Pons (tissue), 1 donor: ENCODE measurements at places on chromosomes 12 and 14.

DNA sequence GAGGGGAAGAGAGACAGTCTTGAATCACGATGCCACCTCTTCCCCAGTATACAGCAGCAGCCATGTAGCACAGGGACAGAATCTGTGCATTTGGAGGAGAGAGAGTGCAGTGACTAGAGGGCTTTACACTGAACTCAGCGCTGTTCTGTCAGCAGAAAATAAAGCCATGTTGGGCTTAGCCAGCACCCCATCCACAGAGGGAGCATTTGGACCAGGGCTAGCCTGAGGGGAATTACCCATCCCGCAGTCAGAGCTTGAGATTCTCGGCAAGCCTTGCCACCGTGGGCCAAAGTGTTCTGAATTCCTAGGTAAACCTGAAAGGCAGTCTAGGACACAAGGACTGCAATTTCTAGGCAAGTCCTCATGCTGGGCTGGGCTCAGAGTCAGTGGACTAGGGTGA, 120.4 kb upstream of the CNOT2 start:
- no peak for DNase-seq

DNA sequence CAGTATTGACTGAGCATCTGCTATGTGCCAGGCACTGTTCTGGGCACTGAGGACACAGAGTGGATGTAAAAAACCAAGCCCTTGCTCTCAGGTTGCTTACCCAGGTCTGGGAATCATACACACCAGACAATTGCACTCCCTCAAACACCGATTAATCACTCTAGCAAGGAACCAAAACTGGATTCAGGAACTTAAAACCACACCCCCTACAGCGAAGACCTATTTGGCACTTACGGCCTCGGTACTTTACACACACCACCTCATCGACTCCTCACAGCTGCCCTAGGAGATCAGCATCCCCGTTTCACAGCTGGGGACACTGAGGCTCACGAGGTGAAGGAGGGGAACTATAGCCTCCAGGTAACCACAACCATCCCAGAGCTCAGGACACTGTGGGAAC, 1.6 kb downstream of the GLTP start:
- DNase-seq: no peak

GRCh38 chr14:99132821-99133635, 139.0 kb downstream of the BCL11B start:
- DNase-seq: no peak

DNA sequence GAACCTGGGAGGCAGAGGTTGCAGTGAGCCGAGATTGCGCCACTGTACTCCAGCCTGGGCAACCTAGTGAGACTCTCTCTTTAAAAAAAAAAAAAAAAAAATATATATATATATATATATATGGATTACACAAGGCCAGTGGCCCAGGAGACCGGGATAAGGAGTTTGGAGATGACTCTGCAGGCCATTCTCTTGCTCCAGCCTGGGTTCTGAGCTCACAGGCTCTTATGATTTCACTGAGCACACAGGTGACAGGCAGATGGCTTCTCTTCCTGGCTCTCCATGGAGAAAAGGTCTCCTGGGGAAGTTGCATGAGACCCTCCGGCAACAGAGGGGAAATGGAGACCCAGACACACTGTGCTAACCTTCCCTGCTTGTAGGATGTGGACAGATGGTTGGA, 98.7 kb upstream of the VASH1 start:
- no peak for DNase-seq

DNA sequence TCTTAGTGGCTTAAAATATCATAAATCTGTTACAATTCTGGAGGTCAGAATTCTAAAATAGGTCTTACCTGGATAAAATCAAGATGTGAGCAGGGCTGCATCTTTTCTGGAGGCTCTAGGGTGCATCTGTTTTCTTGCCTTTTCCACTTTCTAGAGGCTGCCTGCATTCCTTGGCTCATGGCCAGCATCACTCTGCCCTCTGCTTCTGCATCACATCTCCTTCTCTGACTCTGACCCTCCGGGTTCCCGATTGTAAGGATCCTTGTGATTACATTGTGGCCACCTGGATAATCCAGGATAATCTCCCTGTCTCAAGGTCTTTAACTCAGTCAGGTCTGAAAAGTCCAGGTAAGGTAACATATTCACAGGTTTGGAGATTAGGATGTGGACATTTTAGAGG, 11.0 kb upstream of the BMP4 start:
- no peak for DNase-seq

DNA sequence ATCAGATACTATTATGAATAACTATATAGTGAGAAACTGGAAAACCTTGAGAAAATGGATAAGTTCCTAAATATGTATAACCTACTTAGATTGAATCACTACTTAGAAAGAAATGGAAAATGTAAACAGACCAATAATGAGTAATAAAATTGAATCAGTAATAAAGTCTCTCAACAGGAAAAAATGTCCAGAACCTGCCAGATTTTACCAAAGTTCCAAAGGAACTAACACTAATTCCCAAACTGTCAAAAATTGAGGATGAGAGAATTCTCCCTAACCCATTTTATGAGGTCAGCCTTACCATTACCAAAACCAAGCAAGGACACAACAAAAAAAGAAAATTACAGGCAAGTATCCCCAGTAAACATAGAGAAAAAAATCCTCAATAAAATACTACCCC, 272.0 kb downstream of the RPAP3 start:
- DNase-seq: no peak

DNA sequence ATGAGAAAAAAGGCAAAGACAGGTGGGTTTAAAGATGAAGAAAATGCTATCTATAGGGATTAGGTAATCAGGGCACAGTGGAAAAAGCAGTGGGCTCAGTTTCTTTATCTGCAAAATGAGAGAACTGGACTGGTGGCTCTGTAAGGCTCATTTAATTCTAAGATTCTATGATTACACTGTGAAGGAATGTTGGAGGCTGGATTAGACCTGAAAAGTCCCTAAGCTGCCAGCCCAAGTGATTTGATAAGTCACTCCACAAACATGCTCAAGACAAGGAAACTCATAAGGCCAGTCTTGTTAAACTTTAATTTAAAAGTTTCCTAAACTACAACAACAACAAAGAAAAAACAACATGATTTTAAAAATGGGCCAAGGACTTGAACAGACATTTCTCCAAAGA, 75.1 kb downstream of the DCAF5 start:
- DNase-seq: no peak

GRCh38 chr12:66162701-66163100, 7.1 kb downstream of the TMBIM4 start:
- DNase-seq: no peak

DNA sequence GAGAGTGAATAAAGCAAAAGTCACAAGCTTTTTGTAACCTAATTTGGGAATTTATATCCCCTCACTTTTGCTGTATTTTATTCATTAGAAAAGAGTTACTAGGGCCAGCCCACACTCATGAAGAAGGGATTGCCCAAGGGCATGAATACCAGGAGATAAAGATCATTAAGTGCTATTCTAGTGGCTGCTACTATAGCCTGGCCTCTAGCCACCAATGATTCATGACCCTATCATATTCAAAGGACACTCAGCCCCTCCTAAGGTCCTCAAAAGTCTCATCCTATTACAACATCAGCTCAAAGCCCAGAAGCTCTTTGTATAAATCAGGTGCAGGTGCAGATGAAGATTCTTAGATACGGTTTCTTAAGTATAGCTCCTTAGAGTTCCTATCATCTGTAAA, 518.1 kb downstream of the TRHDE start:
- no peak for DNase-seq

GRCh38 chr12:69163681-69164362, 75.5 kb upstream of the CPSF6 start:
- DNase-seq: no peak

GRCh38 chr12:131738196-131738595, 27.3 kb downstream of the SFSWAP start:
- DNase-seq: peak; percentile 88

DNA sequence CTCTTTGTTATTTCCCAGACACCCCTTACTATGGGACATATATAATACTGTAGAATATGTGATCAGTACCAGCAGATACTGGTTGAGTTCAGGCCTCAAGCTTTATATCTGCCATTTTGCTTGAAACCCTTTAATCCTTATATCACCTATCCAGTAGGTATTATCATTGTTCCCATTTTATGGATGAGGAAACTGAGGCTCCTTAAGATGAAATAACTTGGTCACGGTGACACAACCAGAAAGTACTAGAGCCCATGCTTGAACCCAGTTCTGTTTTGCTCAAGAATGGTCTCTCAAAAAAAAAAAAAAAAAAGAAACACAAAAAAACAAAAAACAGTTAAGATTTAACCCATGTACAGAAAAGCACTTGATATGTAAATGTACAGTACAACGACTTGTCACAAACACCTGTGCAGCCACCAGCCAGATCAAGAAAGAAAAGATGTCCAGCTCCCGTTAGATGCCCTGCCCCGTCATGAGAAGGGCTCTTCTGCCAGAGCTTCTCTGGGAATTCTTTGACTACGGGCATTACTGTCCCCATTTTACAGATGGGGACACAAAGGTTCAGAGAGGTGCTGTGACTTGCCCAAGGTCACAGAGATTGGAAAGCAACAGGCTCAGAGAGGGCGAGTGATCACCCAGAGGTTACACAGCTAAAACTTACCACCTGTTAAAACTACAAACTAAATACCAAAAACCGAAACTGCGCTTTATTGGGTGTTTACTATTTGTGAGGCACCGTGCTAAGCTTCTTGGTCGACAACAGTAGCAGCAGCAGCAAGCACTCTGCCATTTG, 669 bp upstream of the WSCD2 start:
- DNase-seq: no peak

- no peak for DNase-seq
These were observed 46.6 kb upstream of the CDKN3 start for GRCh38 chr14:54350203-54350602.

DNA sequence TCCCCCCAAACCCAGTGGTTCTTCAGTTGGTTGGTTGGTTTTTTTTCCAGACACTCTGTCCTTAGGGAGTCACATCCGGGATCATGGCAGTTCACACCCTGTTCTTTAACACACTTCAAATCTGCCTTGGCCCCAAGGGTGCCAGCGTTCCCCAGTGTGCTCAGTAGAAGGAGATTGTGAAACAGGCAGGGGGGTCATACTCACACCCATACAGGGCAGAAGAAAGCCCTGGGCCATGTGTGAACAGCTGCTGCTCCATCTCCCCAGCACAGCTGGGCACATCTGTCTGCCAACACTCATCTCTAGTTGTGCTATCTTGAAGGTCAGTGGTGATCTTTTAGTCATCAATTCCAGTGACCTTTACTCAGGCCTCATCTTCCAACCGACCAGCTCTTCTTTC, 64.4 kb upstream of the FUT8 start:
- DNase-seq: no peak

- no peak for DNase-seq
These were observed 253.1 kb downstream of the NTF3 start for GRCh38 chr12:5684989-5685388.

DNA sequence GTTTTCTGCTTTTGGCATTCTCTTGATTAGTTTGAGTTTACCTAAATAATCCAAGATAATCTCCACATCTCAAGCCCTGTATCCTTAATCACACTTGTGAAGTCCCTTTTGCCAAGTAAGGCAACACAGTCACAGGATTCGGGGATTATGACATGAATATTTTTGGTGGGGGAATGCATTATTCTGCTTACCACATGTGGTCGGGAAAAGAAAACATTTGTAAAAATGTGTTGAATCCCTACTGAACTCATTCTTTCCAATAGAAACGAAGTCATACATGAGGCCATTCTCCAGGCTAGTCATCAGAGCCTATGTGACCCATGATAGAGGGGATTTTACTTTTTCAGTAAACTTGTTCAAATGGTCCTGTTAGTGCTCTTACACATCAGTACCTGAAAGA, 58.5 kb upstream of the PRICKLE1 start:
- DNase-seq: no peak

GRCh38 chr14:75554482-75554881, 23.9 kb upstream of the FLVCR2 start:
- no peak for DNase-seq

DNA sequence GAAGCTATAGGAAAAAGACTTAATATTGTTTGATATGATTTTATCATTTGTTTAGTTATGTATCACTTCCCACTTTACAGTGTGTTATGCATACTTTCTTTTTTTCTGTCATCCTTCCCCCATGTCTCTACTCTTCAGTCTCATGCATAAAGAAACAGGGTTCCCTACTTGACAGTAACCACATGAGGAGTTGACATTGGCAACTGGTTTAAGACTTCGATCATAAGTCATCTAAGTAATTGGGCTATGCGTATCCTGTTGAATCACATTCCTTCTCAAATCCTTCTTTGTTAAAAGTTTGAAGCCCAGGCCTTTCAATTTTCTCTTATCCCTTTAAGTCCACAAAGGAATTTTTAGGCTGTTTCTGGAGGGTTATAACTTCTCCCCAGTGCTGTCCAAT, 358.7 kb downstream of the RAD51B start:
- no peak for DNase-seq

GRCh38 chr14:96166461-96167223, 38.0 kb upstream of the BDKRB2 start:
- DNase-seq: no peak
